Amniotic stem cell (primary cell): ENCODE measurements at places on chromosomes 3 and 15.

DNA sequence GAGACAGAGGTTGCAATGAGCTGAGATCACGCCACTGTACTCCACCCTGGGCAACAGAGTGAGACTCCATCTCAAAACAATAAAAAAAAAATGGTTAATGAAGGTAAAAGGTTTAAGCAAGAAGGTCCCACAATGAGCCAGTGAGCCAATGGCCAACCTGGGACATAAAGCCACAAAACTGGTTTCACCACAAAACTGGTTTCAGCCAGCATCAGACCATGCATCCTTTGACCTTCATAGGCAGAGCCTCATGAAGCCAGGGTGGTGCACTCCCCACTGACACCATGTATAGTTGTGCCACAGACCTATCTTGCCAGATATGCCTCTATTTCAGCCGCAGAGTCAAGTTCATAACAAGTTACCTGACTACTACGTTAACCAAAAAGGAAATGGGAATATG lies 41.9 kb downstream of the SCAP start:
- DNase-seq: no peak

DNA sequence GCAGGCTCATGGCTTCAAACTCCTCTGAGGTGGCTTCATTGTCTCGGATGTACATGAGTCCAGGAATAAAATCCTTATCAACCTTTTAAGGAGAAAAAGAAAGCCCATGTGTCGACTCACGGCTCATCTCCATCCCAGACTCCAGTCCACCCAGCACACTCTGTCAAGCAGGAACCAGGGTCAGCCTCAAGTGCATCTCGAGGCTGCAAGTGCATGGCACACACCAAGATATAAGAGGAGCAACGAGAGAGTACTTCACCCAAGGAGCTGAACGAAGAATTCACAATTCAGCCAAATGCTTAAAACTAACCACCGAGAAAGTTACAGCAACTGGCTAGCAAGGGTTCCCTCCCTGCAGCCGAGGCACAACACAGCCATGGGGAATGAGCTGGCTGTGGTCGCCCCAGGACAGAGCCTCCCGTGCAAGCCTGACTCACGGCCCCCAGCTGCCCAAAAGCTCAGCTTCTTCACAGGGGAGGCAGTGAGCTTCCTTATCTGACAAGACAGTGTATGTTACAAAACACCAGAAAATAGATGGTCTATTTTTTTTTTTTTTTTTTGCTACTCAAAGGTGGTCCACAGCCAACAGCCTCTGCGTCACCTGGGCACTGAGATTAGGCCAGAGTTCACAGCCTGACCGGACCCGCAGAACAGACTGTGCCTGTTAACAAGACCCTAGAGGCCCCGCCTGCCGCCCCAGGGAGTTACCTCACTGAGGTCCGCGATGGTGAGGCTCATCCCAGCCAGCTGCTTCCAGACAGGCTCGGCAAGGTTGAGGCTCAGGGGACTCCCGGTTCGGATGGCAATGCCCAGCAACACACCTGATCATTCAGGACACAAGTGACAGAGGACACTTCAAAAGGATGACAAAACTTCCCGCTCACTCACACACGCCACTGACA lies 15.9 kb upstream of the OCA2 start:
- DNase-seq: no peak

- no peak for DNase-seq
Measured at GRCh38 chr15:77603611-77604336, 28.9 kb downstream of the LINGO1 start.

- no peak for DNase-seq
Measured at GRCh38 chr15:33467146-33467815, 156.5 kb downstream of the RYR3 start.

DNA sequence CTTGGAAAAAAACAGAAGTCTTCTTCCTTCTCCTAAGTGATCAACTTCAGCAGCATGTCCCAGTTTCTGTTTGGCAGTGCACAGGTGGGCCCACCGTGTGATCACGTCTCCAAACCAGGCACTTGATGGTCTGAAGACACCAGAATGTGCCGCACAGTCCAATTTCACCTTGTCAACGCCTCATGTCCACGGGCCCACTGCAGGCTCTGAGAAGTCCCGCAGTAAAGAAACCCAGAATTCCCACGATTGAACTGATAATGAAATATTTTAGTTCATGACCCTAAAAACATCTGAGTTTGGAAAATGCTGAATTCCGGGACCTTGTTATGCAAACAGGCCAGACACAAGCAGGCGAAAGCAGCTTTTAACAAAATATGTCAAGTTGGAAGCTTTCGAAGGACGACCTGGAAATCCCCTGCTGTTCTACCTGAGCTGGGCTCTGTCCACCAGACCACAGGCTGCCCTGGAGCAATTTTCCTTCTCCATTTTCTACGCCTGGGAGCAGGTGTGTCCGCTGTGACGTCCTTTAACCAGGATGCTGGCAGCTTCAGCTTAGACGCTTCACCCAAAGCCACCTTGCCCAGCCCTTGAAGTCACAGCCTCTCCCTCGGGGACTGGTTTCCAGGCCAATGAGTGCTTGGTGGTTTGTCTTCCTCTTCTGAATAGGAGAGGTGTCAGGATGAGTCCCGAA lies 167.8 kb upstream of the IQSEC1 start:
- DNase-seq: no peak

GRCh38 chr3:181921220-181921619 lies 209.5 kb downstream of the SOX2 start:
- DNase-seq: no peak

DNA sequence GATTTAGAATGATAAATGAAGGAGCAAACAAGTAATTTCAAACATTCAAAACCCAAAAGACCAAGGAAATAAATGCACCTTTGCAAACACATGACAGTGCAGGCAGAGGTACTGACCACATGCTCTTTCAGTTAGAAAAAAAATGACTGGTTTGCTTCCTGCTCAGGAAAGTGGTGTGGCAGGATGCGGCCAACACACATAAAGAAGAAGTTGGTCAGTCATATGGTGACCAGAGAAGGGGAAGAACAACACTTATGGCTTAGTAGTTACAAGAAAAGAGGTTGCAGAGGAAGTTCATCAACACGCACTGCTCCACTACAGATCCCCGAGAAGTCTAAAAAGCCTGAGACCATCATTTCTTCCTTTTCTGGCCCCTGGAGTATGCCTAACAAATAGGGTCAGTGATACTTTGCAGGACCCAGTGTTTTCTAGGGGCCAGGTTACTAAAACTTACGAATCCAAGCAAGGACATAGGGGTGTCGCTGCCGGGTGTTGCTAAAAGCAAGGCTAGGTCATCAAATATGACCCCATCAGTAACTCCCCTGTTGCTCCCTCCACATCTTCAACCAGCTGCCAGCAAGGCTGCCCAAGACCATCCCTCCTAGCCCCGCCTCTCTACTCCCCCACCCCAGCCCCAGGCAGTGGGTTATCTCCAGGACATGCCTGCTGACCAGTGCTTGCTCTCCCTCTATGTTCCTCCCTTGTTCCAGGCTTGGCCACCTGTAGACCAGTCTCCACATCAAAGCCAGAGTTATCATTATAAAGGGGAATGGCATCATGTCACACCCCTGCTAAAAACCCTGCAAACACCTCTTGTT lies 11.2 kb downstream of the ATP8B4 start:
- no peak for DNase-seq

DNA sequence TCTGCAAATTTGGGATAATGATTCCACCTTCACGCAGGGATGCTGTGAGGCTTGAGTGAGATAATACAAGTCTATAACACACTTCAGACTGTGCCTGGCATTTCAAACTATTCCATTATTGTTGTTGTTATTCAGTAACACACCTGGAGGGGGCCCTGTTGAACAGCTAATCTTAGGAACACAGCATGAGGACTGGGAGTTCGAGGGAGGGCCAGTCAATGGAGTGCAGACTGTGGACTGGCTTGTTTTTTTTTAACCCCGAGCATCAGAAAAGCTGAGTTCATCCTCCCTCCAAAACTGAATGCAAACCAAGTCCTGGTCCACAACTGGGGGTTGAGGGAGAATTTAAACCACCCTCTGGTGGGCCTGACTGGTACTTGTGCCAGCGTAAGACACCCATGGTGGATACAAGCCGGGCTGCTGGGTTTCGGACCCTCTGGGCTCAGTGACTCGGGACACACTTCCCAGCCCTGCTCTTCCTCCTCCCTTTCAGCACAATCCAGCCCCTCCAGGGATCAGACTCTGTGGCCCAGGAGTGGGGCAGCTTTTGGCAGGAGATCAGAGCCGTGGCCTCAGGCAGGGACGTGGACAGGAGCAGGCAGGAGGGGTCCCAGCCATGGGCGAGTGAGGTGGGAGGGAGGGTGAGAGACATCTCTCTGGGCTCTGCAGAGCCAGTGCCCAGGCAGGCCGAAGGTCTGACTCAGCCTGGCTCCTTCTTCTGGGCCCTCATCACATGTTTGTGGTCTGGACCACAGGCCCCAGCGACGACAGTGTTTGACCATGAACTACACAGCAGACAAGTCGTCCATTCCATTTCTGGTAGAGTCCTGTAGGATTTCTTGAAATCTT lies 36.3 kb upstream of the MEX3B start:
- peak; percentile 84 for DNase-seq

- DNase-seq: no peak
Measured at GRCh38 chr3:113649174-113649845, 47.1 kb downstream of the USF3 start.

DNA sequence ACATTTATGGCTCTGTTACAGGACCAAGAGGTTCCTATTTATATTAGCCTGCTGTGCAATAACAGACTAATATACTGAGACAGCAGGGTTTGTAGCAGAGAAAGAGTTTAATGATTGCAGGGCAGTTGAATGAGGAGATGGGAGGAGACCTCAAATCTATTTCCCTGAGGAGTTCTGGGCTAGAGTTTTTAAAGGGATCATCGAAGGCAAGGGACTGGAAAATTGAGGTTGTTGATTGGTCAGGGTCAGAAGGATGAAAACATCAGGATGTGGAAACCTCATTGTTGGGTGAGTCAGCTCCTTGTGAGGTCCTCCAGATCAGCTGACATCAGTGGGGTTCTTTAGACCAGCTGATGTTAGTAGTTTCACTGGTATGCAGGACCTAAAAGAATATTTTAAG lies 60.6 kb upstream of the GOLGA8B start:
- DNase-seq: peak; percentile 14

GRCh38 chr3:56624725-56625124 lies 58.3 kb downstream of the TASOR start:
- DNase-seq: no peak

- no peak for DNase-seq
Measured at GRCh38 chr3:197899833-197900478, 50.0 kb upstream of the RPL35A start.
